ENCODE measurements at places on chromosomes 16 and 17.
A peak's percentile ranks its signal among the peaks of the same experiment; 100 is the strongest.

- DNase-seq = peak; percentile 84
Observed at GRCh38 chr17:46192439-46193150, 634 bp downstream of the KANSL1 start.

GRCh38 chr17:40554646-40555295 lies 10.5 kb downstream of the CCR7 start:
- no peak for DNase-seq

DNA sequence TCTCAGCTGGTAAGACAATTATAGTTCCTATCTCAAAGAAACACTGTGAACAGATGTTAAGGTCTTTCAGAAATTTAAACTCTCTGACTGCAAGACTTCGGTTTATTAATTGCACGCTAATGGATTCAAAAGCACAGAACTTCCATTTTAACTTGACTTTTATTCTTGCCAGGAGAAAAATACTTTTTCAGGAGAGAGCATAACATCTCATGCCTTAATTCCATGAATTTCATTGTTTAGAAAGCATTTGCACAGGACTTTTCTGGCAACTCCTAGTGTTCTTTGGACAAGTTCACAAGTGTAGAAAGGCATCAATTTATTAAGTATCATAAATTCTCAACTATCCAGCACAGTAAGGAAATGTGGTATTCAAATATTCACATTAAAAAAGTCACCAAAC lies 22.4 kb downstream of the STX8 start:
- no peak for DNase-seq

- DNase-seq = no peak
Observed at GRCh38 chr17:43927060-43927864, 15.0 kb downstream of the PPY start.

- peak; percentile 63 for DNase-seq
Observed at GRCh38 chr17:63382826-63383225, 63.3 kb downstream of the CYB561 start.

Measured in fibroblast of skin of abdomen (primary cell).